Kidney epithelial cell (primary cell): ENCODE measurements at places on chromosomes 11 and 22.
A peak's percentile ranks its signal among the peaks of the same experiment; 100 is the strongest.

GRCh38 chr11:67996622-67997474 is 7.0 kb downstream of the UNC93B1 start:
- no peak for DNase-seq

GRCh38 chr11:43994196-43994595 is 51.8 kb downstream of the C11orf96 start:
- DNase-seq = no peak

GRCh38 chr11:114290503-114291235 is 5.5 kb upstream of the NNMT start:
- DNase-seq = no peak

DNA sequence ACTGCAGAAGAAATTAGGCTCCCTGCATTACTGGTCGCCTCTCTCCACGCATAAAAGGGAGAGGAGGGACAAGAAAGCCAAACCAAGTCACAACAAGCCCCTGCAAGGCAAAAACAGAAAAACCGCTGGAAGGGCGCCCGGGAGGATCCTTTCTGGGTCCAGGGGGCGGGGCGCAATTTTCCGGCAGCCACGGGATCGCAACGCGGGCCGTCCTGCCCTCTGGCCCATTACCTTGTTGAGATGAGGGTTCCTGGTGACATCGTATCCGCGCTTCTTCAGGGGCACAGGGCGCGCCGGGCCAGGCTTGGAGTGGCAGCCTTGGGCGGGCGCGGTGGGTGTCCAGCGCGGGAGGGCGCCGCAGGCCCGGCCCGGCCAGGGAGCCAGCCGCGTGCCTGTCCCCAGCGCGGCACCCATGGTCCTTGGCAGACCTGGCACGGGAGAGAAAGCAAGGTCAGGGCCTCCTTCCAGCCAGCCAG is 847 bp downstream of the ME3 start:
- DNase-seq = no peak

DNA sequence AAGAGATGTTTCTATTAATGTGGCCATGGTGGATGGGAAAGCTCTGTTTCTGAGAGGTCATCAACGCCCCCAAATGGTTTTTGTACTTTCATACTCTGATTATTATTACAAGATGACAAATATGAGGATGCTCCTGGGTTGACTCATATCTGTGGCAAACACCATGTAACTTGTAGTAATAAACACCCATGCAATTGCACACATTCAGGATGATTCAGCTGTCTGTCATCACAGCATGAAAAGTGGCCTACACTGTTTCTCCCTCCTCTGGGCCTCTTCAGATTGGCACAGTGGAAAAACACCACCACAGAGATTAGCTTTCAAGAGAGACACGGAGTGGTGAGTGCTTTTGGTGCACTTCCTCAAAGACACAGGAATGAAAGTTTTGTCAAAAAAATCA is 85.4 kb downstream of the MTNR1B start:
- DNase-seq = peak; percentile 85

- peak; percentile 28 for DNase-seq
Observed at GRCh38 chr22:41048791-41049717, 43.3 kb upstream of the EP300 start.

DNA sequence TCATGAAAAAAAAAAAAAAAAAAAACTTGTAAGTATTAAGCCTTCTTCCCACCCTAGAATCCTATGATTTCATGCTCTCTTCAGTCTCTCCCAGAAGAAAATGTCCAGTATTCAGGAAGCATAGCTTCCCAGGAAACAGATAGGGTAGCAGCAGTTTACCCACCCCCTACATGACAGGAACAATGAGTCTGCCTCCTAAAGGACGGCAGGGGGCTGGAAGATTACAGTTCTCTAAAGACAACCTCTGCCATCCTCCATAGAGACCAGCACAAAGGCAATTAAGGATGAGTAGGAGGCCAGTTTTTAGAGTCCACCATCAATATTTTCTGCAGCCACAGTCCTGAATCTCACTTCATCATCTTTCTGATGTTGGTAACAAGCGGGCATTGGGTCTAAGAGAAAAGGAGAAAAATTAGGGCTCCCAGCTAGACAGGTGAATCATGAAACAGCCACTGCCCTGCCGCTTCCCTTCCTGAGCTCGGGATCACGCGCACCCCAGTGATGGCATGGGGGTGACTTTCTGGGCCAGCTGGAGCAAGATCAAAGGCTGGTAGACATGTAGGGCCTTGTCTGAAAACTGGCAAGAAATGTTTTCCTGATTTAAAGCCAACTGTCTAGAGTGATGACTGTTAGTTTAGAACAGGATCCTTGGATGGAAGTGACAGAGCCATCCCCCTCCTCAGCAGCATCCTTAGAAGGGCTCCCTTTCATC is 322.8 kb downstream of the LARGE1 start:
- no peak for DNase-seq

GRCh38 chr11:295351-296170 is 3.8 kb downstream of the IFITM5 start:
- no peak for DNase-seq

DNA sequence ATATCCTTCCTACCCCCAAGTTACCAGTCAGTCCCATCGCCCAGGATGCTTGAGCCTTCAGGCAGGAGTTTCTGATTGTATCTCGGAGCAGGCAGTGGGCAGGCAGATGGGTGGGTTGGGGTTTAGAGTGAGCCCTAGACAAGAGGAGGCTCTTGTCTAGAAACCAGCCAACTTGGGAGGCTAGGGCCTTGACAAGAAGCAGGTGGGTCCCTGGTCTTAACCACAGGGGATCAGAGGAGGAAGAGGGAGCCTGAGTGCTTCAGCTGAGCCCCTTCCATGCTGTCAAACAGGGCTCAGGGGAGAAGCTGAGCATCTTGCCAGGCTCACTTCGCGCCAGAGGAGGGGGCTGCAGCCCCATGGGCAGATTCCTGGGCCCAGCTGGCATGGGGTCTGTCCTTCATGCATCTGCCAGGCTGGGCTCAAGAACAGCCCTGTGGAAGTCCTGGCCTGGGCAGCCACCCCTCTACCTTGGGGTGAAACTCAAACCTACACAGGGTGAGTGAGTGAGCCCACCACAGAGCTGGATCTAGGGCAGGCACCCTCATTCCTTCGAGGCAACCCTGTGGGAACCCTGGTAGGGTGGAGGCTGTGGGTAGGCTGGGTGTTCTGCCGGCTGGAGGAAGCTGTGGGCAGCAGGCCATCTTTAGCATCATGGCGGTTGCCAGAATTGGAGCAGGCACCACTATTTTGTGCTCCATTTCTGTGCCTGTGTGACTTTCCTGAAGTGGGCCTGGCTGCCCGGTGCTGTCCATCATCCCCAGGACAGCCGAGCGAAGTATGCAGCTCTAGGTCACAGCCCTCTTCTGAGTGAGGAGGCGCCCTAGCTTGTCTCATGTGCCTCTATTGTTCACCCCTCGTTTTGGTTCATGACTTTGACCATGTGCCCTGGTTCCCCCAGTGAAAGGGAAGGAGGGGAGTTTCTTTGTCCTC is 108.1 kb downstream of the MORC2 start:
- no peak for DNase-seq

GRCh38 chr11:16191212-16191867 is 165.0 kb downstream of the SOX6 start:
- DNase-seq = no peak
